Fibroblast of the conjunctiva (primary cell): ENCODE measurements at places on chromosomes 3 and 15.

DNA sequence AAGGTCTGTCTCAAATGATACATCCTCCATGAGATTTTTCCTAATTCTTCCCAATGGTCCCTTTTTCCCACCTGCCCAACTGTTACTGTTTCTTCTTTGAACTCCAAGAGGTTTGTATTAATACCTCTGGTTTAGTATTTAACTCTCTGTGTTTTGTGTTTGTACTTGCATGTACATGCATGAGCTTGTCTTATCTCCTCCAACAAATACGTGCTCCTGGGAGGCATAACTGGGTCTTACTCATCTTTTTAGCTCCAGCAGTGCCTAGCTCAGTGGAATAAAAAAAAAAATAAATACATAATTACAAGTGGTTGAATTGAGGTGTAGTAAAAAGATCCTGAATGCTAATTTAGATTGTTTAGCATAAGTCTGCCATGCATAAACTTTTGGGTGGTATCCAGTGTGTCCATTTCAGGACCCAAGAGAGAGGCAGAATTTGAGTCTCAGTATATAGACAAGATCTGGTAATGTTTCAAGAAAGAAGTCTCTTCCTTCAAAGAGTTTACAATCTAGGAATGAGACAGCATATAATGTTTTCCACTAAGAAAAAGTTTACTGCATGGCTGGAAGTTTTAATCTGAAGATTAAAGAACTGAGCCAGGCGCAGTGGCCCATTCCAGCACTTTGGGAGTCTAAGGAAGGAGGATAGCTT, 1.7 kb upstream of the LYSMD2 start:
- DNase-seq: no peak

DNA sequence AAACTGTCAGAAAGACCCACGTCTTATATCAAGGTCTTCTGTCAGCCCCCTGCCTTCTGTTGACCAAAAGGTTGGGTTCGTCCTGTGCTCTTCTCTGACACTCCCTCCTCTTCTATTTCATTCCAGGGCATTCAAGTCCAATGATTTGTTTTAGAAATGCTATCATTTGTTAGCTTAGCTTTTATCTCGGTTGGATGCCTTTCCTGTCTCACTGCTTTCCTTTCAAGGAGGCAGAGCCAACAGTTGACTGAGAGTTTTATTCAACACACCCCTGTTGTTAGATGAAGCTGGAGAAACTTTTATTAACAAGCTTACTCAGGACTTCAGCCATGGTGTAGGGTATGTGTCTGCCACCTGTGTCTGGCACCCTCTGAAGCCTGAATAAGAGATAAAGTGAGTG, 112.0 kb upstream of the SLC7A14 start:
- DNase-seq: no peak

DNA sequence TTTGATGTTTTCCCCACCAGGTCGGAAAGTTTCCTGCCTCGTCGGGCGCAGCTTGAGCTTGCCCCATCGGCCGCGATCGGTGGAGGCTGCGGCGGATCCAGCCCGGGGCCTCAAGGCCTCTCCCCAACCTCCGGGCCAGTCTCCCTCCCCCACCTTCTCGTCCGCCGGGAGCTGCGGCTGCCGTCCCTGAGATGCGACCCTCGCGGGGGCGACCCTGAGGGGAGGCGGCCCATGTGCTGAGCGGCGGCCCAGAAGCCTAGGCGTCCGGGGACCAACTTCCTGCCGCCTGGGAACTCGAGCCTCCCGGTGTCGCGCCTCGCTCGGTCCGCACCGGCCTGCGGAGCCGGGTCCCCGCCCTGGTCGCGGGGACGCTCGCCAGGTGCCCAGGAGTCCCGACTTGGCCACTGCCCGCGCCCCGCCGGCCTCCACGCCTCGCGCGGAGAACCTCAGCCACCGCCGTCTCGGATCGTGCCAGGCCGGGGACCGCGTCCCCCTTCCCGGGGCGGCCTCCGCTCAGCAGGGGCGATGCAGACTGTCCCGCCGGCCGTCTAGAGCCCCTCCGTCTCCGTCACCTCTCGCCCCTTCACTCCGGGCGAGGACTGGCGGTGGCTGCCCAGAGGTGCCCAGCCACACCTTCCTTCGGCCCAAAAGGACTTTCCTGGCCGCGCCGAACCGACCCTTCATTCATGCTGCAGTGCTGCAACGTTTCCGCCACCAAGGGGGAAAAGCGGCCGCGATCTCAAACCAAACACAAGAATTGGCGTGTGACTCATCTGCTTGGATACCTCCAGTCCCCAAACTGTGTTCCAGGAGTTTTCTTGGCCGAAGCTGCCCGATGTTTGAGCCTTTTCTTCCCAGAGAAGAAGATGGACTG, 656 bp downstream of the SLMAP start:
- DNase-seq: peak; percentile 33

- no peak for DNase-seq
Measured at GRCh38 chr3:138197058-138197457, 10.0 kb downstream of the ARMC8 start.

DNA sequence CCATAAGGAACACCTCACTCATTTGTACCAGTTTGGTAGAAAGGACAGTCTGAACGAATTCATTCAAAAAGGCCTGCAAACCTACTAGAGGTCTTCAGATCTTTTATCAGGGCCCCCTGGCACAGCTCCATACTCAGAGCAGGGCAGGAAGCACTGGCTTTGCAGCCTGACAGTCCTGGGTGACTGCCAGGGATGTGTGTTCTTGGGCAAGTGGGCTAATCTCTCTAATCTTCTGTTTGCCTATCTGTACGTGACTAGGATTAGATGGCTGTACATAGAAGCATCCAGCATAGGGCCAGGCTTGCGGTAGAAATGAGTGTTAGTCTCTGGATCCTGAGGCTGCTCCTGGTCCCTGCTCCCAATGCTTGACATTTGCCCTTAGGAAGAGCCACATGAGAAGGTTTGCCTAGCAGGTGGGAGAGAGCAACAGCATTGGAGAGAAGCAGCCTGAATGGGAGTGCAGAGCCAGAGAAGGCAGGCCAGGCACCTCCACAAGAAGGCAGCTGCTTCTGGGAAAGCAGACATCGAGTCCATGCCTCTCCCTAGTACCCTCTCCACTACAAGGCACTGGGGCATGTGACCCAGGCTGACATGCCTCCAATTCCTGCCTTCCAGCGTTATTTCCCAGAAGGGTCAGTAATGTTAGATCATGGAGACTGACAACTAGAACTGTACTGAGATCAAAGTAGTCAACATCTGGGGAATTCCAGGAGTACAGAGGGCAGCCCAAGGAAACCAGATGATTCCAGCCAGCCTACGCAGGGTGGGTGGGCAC, 1.0 kb upstream of the CXCR6 start:
- DNase-seq: no peak

DNA sequence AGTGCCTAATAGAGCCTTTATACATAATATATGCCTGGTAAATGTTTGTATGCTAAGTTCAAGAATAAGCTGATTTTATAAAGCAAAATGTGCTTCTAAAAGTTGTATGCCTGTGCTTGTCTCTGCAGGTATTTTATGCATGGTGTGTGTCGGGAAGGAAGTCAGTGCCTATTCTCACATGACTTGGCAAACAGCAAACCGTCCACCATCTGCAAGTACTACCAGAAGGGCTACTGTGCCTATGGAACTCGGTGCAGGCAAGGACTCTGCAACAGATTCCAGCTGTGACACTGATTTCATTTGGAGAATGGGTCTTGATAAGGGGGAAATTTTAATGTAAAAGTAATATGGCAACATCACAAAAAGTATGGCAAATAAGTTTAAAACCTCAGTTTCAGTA, 11.9 kb downstream of the MKRN2 start:
- DNase-seq: no peak

DNA sequence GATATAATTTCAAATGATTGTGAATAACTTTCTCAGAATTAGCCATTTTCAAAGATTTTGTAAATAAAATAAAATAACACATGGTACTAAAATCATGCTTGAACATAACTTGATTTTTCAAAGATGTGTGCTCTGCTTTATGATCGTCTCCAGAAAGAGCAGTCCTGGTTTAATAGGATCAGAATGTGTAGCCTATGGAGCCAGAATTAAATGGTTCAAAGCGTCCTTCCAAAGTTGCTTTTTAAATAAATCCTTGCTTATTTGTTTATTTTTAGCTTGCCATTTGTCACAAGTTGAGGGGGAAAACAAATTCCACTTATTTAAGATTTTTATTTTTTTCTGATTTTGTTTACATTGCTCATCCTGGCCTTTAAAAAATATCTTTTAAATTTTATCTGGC, 123.7 kb upstream of the SPRED1 start:
- no peak for DNase-seq

DNA sequence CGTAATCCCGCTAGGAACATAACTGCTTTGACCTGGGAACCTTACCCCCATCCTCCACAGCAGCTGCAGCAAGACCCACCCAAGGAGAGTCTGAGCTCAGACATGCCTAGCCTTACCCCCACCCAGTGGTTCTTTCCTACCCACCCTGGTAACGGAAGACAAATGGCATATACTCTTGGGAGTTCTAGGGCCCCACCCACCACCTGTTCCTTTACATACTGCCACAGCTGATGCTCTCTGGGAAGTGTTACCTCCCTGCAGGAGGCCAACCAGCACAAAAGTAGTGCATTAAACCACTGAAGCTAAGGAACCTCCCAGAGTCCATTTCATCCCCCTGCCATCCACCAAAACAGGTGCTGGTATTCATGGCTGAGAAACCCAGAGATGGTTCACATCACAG, 50.6 kb upstream of the AZI2 start:
- no peak for DNase-seq

DNA sequence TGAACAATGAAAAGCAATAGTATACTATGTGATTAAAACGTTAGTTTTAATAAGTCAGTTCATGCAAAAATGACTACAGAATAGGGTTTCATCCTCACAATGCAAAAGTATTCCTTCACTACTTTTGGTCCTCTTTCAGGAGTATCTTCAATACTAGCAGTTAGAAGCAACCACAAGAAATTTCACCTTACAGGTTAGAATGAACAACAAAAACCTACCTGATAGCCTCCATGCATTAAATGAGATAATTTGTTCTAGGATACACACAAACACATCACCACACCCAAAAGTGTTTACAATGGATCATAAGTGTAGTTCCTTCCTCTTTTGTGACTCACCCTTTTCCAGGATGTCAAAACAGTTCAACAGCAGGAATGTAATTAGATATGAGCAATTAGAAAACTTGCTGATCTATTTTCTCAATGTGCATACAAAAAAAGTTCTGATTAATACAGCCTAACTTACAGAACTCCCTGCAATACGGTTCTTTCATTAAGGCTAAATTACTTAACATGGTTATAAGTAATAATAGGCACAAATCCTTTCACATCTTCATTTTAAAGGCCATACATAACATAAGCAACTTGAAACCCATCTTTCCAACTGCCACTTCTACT, 21.6 kb downstream of the UACA start:
- no peak for DNase-seq

GRCh38 chr3:30688776-30689641, 82.6 kb downstream of the TGFBR2 start:
- no peak for DNase-seq

- DNase-seq: peak; percentile 9
Measured at GRCh38 chr3:190696777-190697501, 165.6 kb downstream of the GMNC start.

DNA sequence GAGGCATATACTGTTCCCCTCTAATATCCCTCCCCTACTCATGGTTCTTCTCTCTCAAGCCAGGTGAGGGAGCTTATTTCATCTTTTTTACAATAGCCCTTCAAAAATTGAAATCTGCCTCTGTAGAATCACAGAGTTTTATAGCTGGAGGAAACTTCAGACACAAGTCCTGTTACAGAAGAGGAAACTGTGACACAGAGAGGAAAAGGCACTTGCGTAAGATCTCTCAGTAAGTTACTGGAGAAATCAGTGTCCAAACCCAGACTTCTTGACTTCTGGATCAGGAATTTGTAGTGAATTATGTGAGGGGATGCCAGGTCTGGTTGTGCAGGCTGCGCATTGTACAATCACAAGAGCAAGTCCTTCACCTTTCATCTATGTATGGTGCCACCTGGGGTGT, 4.6 kb downstream of the FGD5 start:
- no peak for DNase-seq

GRCh38 chr3:29582273-29582672, 301.4 kb downstream of the RBMS3 start:
- no peak for DNase-seq

DNA sequence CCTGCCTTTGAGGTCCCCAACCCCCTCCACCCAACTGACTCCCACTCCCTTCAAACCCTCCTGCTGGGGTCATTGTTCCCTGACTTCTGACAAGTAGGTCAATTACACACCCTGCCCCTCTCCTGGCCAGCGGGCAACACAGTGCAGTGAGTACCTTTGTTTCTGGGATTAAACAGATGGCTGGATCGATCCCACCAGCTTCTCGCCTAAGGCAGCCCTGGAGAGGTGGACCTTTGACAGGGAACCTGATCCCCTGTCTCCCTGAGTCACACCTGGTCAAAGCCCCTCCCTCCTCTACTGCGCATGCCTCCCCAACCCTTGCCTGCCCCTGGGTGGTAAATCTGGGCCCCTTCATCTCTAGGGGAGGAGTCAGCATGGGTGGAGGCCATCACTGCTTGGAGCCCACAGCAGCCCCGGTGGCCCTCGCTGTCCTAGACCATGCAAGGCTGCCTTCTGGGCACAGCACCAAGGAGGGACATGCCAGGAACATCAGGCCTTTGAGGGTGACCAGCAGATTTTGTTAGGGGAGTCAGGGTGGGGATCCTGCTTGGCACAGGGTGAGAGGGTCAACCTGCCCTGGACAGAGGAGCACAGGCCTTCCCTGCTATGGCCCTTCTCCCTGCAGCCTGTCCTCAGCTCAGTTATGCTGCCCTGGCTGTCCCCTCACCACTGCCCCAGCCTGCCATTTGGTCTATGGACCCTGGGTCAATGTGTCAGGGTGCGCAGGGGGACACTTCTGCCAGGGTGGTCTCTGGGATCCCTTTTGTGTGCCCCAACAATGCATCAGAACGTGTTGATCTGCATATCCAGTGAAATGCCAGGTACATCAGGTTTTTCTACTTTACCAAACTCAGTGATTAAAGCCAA, 9.8 kb upstream of the PRR23E start:
- DNase-seq: no peak

- DNase-seq: no peak
Measured at GRCh38 chr15:77688693-77689092, 56.0 kb upstream of the LINGO1 start.

- DNase-seq: no peak
Measured at GRCh38 chr3:63344661-63345060, 66.6 kb downstream of the SYNPR start.

- DNase-seq: no peak
Measured at GRCh38 chr3:12870942-12871341, 29.6 kb upstream of the RPL32 start.

DNA sequence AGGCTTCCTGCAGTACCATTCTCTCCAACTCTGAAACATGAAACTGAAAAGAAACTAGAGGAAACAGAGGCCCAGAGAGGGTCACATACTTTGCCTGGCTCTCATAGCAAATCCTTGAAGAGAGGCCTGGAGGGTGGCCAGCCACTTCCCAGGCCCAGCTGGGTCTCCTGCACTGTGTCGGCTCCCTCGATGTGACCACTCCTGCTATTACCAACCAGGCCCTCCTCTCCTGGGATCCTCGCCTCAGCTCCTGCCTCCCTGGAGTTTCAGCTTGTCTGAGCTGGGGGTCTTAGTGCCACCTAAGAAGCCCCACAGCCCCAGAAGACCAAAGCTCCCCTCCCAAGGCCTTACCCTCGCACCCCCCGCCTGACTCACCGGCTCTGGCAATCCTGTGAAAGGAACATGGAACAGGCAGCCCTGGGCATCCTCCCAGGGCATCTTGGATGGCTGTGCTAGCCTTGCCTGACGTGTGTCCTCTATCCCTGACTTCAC, 4.6 kb downstream of the LOXL1 start:
- DNase-seq: peak; percentile 71
